ENCODE measurements at places on chromosomes 3 and 15. TPM values are rescaled to one million over a fixed set of nuclear protein-coding genes. Genes with fewer than 3 reads are reported as not detected.

CCR9 gene
- total RNA-seq: 0.48 TPM

CCDC39 gene
- total RNA-seq: not detected

ROBO1 gene
- 27.9 TPM for total RNA-seq

FAM107A gene
- total RNA-seq: 2.6 TPM

All from umbilical cord (tissue), 2 donors.